ENCODE measurements at places on chromosomes 5 and 9.
A peak's percentile ranks its signal among the peaks of the same experiment; 100 is the strongest.

DNA sequence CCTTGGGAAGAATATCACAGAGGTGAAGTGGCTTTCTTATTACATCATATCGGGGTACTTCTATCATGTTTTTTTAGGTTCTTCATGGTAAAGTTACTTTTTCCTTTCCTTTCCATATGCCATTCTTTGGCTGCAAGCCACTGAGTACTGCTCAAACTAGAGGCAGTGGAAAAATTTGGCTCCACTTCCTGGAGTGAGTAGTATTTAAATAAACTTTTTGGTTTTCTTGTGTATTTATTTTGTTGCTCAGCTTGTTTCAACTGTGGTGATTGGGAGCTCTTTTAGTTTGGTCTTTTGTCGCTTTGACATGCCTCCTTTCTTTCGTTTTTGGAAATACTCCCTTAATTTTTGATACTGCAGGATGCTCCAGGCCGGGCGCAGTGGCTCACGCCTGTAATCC, 69.8 kb downstream of the WDR70 start:
- DNase-seq = no peak

GRCh38 chr9:73270967-73271721, 119.5 kb downstream of the ANXA1 start:
- peak; percentile 1 for DNase-seq

DNA sequence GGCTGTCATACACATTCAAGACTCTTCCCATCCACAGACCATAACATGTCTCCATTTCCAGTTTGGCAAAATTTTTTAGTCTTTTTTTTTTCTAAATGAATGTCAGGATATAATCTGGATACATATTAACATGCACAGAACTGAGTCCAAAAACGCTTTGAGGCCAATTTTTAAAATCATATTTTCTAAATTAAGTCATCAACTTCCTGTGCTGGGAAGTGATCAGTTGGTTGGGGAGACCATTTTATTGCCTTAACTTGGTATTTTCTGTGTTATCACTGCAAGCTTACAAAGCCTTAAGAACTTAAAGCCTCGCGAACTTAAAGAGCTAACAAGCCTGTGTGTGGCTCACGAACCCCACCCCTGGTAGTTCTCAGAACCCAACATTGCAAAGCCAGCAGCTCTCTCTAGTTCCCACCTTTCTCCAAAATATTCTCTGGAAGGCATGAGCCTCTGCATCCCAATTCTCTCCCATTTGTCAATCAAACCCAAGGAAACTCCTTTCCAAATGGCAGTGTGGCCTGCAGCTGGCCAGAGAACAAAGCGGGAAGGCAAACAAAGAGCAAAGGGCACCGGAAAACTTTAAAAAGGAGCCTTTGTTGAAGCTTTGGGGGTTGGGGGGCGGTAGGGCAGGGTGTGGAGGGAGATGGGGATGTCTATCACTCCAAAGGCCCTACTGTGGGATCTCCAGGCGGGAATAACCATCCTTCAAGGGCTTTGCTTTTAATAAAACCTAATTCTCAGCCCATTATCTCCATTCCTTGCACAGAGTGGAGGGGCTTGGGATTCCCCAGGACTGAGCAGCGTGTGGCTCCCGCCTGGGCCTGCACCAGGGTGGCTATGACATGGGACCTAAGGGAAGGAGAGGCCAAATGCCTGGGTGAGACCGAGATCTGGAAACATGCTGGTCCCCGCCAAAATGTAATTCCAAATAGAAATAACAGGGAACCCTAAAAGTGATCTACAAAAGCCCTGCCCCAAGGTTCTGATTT, 65.0 kb downstream of the ROR2 start:
- DNase-seq = no peak

GRCh38 chr9:811106-811531, 30.4 kb upstream of the DMRT1 start:
- no peak for DNase-seq

- DNase-seq = no peak
Observed at GRCh38 chr9:107299437-107299836, 16.4 kb downstream of the RAD23B start.

- DNase-seq = no peak
Observed at GRCh38 chr5:172150514-172151425, 37.3 kb downstream of the STK10 start.

DNA sequence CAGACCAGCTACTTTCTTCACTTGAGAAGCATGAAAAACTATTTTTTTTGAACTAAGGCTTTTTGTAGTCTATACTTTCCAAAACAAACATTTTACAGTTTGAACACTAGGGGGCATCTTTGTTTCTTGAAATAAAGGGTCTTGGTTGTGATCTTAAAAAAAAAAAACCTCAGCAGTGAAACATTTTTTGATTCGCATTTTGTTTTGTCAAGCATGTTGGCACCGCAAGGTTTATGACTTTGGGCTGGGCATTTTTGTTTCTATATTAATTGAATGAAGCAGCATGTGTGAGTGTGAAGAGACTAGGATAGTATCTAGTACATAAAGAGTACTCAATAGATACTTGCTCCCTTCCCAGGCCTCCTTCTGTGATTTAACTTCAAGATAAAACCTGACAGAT, 31.6 kb upstream of the ACOT12 start:
- peak; percentile 55 for DNase-seq

DNA sequence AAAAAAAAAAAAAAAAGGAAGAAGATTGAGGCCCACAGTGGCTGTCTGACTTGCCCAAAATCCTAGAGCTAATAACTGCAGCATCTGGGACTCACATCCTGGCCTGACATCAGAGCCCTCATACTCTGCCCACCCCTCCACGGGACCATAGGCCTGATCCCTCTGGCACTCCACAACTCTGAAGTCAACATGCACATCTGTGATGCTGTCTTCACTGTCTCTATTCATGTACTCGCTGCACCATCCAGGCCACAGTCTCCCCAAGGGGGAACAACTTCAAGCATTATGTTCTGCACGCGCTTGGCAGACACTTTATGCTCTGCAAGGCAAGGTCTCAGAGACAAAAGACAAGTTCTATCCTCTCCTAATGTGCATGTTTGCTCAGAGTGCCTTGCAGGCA, 158.2 kb downstream of the SPOCK1 start:
- no peak for DNase-seq

GRCh38 chr9:89680547-89681467, 76.0 kb downstream of the GADD45G start:
- no peak for DNase-seq

GRCh38 chr5:137624786-137625349, 111.0 kb downstream of the KLHL3 start:
- DNase-seq = no peak

GRCh38 chr5:1792842-1793266, 6.8 kb downstream of the MRPL36 start:
- DNase-seq = peak; percentile 95

DNA sequence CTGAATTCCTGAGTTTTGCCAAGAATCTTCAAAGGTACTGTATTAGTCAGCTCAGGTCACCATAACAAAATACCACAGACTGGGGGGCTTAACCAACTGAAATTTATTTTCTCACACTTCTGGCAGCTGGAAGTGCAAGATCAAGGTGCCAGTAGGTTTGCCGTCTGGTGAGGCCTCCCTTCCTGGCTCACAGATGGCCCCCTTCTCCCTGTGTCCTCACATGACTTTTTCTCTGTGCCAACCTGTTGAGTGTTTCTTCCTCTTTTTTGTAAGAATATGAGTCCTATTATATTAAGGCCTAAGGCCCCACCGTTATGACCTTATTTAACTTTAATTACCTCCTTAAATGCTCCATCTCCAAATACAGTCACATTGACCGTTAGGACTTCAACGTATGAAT, 156.1 kb upstream of the KIF2A start:
- no peak for DNase-seq

DNA sequence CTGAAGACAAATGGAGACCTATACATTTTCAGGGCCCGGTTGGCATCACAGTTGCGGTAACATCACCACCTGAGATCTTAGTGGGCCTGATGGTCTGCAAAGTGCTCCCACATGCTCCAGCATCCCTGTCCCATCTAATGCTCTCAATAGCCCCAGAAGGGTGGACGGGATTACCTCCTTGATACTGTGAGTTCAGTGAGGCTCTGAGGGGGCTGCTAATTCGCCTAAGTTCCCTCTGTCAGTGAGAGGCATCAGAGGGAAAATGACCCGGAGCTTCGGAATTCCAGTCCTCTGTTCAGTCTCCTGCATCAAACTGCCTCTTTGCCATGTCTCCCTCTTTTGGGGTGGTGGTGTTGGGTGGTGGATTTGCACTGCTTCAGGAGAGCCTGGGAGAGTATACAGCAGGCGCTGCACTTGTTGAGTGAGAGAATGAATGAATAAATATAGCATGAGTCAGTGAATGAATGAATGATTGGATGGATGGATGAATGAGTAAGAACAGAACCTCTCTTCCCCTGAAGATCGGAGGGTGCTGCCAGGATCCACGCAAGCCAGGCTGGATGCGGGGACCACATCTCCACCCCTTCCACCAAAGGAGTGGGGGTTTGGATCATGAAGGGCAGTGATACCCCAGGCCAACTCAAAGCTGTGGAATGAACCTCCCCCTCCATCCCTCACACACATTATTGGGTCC, 141.0 kb downstream of the GABBR2 start:
- DNase-seq = no peak

DNA sequence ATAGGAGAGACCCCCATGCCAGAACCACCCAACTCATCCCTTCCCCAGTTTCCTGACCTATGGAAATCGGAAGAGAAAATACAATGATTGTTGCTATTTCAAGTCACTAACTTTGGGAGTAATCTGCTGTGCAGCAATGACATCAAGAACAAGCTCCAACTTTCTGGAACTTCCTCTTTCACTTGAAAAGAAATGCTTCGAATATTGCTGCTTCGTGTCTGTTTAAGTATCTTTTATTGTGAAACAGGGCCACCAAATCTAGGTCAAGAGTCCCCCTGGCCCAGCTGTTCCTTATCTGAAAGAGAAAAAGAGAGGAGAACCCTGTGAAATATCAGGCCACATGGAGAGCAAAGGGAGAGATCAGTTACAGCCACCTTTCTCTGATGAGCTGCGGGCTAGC, 59.4 kb upstream of the DNAH5 start:
- no peak for DNase-seq

DNA sequence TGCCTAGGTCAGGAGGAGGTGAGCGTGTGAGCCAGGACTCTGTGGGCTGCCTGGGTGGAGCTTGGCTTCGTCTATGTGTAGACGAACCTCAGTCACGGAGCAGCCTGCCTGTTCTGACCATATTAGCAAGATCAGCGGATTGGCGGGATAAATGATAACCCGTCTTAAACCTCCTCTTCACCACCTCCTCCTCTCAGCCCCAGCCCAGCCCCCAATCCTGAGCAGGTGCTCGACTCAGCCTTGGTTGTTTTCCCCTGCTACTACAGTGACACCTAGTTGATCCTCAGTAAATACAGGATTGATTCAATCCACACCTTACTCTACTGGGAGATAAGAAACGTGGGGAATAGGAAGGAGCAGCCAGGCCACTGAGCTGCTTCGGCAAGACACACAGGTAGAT, 286.1 kb downstream of the IRX2 start:
- no peak for DNase-seq

- no peak for DNase-seq
Observed at GRCh38 chr5:116303340-116303739, 218.5 kb downstream of the COMMD10 start.

DNA sequence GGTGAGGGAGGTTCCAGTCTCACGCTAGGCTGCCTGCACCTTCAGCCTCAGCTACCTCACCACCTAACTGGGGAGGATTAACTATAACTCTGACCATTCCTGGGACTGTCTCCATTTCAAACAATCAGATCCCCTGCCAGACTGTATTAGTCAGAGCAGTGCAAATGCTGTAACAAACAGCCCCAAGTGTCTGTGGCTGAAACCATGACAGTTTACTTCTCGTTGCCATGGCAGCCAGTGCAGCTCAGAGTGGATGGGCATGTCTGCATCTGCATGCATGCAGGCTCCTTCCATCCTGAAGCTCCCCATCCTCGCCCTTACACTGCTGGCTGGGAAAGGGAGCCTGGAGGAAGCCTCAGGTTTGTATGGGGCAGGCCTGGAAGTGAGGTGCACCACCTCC, 86.7 kb downstream of the KCNIP1 start:
- no peak for DNase-seq

DNA sequence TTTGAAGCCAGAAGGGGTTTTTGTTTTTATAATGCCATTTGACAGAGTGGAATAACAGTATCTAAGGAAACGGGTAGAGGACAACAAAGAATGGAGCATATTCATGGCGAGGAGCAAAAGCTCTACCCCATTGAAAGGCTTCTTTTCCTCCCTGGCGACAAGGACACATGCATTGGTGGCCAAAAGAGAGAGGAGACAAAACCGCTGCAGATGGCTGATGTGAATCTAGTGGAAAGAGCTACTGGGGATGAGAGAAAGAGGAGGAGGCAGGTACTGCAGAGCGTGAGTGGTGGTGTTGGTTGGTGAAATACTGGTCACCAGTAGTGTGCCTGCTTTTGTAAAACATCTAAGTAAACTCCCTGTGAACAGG, 491 bp downstream of the APC start:
- DNase-seq = no peak

- no peak for DNase-seq
Observed at GRCh38 chr9:128108269-128109049, 19.1 kb downstream of the PTGES2 start.

GRCh38 chr9:24242576-24242975, 303.1 kb downstream of the IZUMO3 start:
- DNase-seq = no peak

DNA sequence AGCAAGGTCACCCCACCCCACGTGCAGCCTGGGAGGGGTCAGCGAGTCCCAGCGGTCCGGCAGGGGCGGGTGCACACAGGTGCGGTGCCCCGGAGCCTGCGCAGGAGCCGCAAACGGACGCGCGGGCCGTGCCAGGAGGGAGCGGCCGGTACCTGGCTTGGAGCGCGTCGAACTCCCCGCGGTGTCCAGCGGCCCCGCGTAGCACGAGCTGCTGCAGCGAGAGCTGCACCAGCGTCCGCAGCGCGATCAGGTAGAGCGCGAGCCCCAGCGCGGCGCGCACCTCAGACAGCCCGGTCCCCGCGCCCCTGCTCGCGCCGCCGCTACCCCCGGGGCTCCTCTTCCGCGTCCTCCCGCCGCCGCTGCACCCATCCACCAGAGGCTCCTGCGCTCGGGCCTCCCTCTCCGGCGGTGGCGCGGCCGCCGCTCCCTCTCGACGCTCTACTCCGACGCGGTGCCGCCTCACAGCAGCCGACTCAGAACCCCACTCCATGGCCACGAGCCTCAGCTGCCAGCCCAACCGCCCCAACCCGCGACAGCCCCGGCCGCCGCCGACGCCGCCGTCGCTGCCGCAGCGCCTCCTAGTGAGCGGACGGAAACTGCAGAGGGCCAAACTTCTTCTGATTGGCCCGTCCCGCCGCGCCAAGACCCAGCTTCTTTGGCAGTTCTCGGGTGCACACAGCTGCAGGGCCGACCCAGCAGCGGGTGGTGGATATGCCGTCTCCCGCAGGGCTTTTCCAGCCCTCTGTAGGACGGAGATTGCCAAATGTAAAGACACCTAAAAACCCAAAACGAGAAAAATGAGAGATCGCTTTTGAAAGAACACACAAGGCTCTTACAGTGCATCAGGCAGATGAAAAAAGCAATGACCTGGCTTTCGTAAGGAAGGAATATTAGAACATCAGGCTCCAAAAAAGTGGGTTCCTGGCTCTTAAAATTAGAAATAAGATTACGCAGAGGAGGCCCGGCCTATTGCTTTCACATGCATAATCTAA, at the start of gene ERMP1:
ERMP1 (minus strand) TSS at position 580 of the 992 bp plus-strand sequence; CDS start at position 490, 90 bp downstream.
- DNase-seq = peak; percentile 89
